ENCODE measurements at places on chromosomes 4 and X.

- no peak for DNase-seq
Observed at GRCh38 chrX:106740193-106740780, 13.8 kb downstream of the RNF128 start.

GRCh38 chr4:6926081-6926480 lies 16.5 kb downstream of the TBC1D14 start:
- no peak for DNase-seq

DNA sequence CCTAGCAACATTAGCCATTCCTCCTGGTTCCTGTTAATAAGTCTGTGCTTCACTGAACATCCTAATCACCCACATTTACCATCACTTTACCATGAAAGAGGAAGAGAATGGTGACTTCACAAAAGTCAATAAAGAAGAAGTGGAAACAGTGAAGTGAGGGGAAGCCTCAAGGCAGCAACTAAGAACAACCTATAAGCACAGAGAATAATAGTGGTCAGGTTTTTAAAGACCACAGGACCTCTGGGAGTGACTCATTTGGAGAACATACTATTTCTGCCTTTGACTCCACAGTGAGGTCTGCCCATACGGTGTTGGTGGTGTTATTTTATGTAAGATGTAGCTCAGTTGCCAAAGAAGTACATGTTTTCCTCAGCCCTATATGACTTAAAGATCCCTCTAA lies 86.0 kb upstream of the TET2 start:
- no peak for DNase-seq

GRCh38 chrX:30060718-30061117 lies 154.6 kb upstream of the MAGEB2 start:
- no peak for DNase-seq

DNA sequence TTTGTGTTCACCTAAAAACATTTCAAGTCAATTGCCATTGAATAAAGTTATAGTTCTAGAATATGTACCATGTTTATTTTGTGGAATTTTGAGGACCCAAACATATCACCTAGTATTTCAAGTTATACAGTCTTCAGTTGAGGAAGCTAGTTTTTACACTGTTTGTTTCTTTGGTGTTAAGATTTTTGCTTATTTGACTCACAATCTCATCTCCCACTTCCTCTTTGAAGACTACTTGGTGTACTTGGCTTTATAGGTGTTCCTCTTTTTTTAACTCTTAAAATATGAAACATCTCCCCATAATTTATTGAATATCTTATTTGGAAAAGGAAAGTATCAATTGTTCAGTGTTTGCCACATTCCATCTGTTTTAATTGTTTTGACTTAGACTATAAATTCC lies 675.4 kb downstream of the RAPGEF2 start:
- DNase-seq, result no peak
